ENCODE measurements at places on chromosomes 16 and 17.

DNA sequence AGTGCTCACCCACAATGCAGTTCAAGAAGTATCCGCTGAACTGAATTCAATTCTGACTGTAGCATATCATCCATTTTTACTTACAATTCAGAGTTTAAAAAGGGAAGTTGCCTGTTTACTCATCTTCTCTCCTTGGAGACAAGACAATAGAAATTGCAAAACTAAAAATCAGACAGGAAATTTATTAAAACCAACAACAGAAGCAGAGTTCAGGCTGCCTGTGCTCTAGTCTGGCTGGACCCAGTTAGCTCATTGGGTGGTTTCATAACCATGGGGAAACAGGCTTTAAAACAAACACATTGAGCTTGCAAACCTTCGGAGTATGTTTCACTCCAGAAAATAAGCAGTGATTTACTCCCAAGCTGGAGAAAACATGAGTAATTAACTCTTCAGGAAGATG lies 321.4 kb downstream of the GRIN2A start:
- DNase-seq: no peak

- DNase-seq: no peak
These were observed 11.3 kb downstream of the KATNIP start for GRCh38 chr16:27561216-27561615.

DNA sequence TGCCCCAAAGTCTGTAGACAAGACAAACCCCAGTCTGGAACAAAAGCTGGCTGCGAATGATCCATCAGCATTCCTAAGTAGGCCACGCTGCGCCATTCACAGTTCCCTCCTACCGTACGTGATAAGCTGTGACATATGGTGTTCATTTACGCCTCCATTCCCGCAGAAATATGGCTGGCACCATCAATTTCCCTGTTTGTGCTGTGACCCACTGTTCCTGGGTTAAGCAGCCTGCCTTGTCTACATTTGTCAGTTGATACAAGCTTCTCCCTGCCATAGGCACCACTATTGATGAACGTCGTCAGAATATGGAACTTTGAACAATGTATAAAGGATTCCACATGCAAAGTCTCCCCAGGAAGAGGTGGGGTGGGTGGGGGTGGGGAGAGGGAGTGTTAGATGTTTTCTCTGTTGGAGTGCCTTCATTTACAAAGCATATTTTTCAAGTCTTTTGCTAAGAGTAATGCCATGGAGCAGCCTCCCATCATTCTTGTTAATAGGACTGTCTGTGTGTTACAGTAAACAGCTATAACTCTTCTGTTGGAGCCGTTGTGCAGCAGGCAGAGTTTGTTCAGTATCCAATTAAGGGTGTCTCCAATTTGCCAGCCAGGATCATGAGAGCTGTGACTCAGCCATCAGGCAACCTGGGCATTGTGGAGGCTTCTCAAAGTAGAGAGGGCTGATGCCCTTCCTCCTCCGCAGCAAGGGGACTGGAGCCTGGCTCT lies 294.6 kb downstream of the TMEM114 start:
- DNase-seq: no peak

- peak; percentile 35 for DNase-seq
These were observed 1.6 kb downstream of the ZNF598 start for GRCh38 chr16:2008009-2008526.

GRCh38 chr16:69844441-69844840 lies 82.3 kb downstream of the WWP2 start:
- no peak for DNase-seq

DNA sequence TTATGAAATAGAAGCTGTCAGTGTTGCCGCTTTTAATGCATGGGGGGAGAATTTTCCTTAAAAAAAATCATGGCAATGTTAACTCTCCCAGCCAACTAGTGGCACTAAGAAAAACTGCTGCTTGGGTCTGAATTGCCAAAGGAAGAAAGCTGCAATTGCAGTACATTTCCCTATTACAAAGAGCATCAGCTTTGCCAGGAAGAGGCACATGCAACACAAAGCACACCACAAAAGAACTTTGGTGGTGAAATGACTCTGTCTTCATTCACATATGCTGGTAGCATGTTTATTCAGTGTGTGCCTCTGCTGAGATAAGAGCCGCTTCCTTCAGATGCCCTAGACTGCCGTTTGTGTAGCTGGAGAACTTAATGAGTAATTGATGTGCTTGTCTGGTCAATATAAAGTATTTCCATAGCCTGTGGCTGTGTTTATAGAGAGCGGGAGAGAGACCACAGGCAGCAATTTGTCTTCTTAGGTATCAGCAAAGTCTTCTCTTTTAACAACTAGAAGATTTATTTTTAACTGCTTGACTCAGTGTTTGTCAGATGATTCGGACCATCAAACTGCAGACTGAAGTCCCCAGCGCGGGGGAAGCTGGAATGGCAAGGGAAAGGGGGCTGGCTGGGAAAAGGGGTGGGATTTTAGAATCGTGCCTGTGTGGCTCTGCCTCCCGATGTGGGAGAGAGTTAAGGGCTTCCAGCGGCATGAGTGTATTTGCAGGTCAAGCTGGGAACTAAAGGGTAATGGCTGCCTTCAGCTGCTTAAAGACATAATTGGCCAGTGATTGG lies 115.1 kb downstream of the MRTFB start:
- DNase-seq: no peak

DNA sequence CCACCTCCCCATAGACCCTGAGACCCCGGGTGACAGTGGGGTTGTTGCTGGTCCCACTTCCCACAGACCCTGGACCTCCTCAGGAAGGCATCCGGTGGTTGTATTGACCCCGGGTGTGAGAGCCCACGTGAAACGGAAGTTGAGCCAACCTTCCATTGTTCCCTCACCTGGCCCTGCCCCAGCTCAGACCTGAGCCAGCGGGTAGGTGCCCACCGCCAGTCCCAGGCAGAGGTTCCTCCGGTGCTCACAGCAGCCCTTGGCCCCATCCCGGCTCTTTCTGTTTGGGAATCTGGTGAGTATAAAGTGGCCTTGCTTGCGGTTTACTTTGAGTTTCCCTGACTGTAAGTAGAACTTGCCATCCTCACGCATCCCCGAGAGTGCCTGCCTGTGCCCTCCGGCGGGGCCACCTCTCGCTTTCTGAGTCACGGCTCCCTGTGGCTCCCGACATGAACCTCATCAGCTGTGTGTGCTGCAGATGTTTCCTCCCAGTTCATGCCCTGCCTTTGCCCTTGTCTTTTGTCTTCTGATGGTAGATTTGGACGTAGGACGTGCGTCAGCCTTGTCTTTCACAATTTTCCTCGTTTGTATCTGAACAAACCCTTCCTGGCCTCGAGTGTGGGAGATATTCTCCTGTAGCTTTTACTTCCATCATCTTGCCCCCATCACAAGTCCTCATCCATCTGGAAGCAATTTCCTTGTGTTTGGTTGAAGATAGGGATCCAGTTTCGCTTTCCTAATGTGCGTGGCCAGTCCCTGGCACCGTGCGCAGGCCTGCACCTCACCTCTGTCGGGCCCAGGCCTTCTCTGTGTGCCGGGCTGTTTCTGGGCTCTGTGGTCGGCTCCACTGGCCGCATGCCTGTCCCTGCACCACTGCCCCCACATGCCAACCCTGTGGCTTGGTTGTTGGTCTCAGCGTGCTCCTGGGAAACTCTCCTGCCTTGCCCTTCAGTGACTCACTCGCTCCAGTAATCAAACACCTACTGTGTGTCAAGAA lies 76.0 kb downstream of the METRNL start:
- DNase-seq: peak; percentile 22
